CD14-positive monocyte (primary cell): ENCODE measurements at places on chromosomes 5 and 9.

- no peak for DNase-seq
Observed at GRCh38 chr9:108085294-108085693, 595.7 kb upstream of the KLF4 start.

- no peak for DNase-seq
Observed at GRCh38 chr9:87849144-87849758, 33.4 kb upstream of the SPATA31E1 start.

DNA sequence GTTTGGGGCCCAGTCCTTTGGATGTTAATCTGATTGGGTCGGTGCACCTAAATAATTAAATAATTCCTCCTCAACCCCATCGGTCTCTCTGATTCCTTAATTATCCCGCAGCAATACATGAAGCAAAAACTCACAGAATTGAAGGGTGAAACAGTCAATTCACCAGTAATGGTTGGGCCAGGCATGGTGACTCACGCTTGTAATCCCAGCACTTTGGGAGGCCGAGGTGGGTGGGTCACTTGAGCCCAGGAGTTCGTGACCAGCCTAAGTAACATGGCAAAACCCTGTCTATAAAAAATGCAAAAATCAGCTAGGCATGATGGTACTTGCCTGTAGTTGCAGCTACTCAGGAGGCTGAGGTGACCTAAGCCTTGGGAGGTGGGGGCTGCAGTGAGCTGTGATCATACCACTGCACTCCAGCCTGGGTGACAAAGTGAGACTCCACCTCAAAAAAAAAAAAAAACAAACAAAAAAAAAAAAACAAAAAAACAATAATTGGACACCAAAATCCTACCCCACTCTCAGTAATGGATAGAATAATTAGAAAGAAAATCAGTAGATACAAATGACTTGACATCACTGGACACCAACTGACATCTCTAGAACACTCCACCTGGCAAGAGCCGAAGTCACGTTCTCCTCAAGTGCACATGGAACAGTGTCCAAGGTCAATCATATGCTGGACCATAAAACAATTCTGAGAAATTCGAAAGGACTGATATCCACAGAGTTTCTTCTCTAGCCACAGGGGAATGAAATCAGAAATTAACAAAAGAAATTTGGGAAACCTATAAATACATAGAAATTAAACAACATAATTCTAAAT lies 5.3 kb downstream of the ABO start:
- no peak for DNase-seq

- DNase-seq: no peak
Observed at GRCh38 chr5:112005623-112005930, 248.6 kb upstream of the NREP start.

- no peak for DNase-seq
Observed at GRCh38 chr9:113454914-113455761, 8.4 kb upstream of the RGS3 start.

DNA sequence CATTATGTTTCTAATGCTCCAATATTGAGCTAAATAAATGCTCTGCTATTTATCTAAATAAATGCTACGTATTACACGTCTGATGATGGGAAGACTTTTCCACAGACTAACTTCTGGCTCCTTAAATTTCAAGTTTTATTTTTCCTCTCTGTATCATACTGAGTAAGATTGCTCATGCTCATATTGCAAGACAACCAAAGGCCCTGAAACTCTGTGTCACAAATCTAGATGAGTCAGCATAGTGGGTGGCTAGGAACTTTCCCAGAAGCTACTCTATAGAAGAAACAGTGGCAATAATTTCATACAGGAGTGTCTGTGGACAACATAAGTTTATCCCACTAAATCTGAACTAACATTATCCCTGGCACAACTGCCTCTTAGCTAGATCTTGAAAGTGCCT lies 53.0 kb upstream of the RFX3 start:
- DNase-seq: peak; percentile 51

- DNase-seq: no peak
Observed at GRCh38 chr5:146179696-146180095, 2.8 kb downstream of the LARS1 start.

GRCh38 chr5:9859808-9860207 lies 229.7 kb upstream of the TAS2R1 start:
- DNase-seq: no peak

DNA sequence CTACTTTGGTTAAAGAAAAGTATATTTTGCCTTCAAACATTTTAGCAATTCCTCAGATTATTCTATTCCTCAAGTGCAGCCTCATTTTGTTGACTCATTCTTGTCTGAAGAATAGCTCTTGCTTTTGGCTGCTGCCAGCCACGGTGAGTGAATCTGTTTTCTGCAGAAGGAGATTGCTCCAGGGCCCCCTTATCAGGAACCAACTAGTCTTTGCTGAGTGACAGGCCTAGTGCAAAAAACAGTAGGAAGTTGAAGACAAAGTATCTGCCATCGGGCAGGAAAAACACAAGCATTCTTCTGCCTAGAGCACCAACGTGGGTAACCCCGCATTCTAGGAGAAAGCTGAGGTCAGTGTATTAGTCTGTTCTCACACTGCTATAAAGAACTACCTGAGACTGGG lies 42.3 kb downstream of the ZNF883 start:
- DNase-seq: no peak

DNA sequence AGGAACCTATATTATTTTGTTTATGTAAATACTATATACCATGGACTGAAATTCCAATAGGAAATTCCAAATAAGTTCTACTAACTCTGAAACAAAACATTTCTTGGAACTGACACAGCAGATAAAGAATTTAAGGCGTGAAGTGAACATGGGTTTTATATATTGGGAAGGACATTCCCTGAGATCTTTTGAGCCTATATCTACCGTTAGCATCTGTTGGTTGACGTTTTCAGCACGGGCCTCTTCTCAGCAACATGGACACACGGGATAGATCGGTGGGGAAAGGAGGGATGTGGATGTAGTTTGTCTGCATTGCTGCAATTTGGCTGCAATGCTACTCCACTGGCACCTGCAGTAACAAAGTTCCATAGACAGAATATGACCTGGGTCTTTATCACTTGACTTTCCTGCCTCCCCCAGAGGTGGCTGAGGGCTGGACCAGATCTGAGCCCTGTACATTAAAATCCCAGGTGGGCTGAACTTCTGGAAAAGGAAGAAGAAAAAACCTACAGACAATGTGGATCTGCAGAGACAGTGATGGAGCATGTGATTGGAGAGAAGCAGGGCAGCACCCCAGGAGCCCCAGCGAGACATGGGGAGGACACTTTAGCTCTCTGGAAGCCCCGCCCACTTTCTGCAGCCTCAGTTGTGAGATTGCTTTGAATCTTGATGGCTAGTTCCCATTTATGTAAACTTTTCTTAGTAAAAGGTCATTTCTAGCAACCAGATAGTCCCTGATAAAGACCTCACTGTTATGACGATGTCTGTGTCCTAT lies 91.2 kb upstream of the CPEB4 start:
- no peak for DNase-seq
